ENCODE measurements at places on chromosomes 2 and 18. TPM values are rescaled to one million over a fixed set of nuclear protein-coding genes. Genes with fewer than 3 reads are reported as not detected.

MRO gene
- not detected for total RNA-seq

FABP1 gene
- not detected for total RNA-seq

MOCOS gene
- 63.1 TPM for total RNA-seq

ZNF532 gene
- 59.9 TPM for total RNA-seq

ESPNL gene
- total RNA-seq: under 0.01 TPM

CABYR gene
- total RNA-seq: 1.4 TPM

CCDC74B gene
- total RNA-seq: 0.34 TPM

FBLN7 gene
- under 0.01 TPM for total RNA-seq

VWA3B gene
- total RNA-seq: 0.07 TPM

GALR1 gene
- not detected for total RNA-seq

NTSR2 gene
- total RNA-seq: not detected

SRD5A2 gene
- 0.07 TPM for total RNA-seq

POTEI gene
- total RNA-seq: not detected

GAD1 gene
- total RNA-seq: 0.34 TPM

UGT1A1 gene
- total RNA-seq: under 0.01 TPM

DYNC2LI1 gene
- total RNA-seq: 17.7 TPM

TET3 gene
- 15.1 TPM for total RNA-seq

TSGA10 gene
- 8.6 TPM for total RNA-seq

TMEFF2 gene
- under 0.01 TPM for total RNA-seq

NT5DC4 gene
- 0.07 TPM for total RNA-seq

REEP1 gene
- total RNA-seq: under 0.01 TPM

TDRD15 gene
- not detected for total RNA-seq

SCTR gene
- not detected for total RNA-seq

CNDP1 gene
- total RNA-seq: not detected

KIF1A gene
- total RNA-seq: not detected
